ENCODE measurements at places on chromosomes 3 and 15.

- DNase-seq: no peak
Measured at GRCh38 chr15:75185271-75186029, 16.2 kb upstream of the C15orf39 start.

- no peak for DNase-seq
Measured at GRCh38 chr15:41917767-41918430, 24.0 kb upstream of the SPTBN5 start.

- DNase-seq: no peak
Measured at GRCh38 chr15:48796930-48797329, 13.9 kb downstream of the CEP152 start.

DNA sequence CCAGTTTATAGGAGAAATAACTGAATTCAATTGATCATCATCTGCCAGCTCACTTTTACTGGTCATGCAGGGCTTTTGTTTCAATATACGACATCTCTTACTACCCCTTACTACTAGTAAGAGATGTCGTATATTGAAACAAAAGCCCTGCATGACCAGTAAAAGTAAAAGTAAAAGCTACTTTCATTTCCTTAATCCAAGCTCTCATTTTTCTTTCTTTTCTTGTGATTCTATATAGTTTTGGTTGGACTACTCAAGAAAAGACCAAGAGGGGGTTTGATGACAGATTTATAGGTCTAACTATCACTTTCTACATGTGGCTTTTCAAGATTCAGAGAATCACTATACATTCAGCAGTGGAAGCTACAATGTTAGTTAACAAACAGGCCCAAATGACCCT, 1237.3 kb downstream of the ROBO2 start:
- no peak for DNase-seq

GRCh38 chr15:68312701-68313204, 35.2 kb downstream of the FEM1B start:
- no peak for DNase-seq

DNA sequence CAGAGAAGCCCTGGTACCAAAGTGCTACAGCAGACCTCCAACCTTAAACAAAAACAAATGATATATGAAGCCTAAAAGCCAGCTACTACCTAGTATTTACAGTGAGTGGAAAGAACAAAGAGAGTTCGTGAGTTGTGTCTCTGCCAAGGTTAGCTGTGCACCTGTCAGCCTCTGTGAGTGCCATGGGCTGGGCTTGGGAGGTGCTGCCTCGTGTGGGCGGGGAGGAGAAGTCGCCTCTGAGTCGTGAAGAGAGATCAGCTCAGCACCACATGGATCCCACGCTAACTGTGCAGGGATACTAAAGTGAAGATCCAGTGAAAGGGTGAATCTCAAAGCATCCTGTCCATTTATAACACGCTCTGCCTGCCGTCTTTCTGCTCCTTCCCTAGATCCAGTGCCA, 101.9 kb downstream of the CHDH start:
- DNase-seq: no peak

DNA sequence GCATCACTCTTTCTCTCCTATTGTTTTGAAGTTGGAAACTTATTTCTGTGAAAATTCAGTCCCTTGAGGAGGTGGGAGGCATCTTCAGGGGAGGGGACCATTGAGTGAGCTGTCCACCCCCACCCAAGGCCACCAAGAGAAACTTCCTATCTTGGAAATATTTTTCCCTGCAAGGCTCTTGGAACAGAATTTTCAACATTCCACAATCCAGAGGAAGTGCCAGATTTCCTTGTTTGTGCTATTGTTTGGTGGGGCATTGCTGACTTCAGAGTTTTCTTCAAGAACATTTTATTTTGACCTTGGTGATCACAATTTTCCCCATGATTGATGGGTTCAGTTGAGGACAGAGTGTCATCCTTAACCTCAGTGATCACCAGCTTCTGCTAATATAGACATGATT, 12.0 kb downstream of the DNASE1L3 start:
- DNase-seq: no peak

- no peak for DNase-seq
Measured at GRCh38 chr15:81113204-81113657, 20.8 kb upstream of the CFAP161 start.

GRCh38 chr3:155069729-155070128, 10.4 kb upstream of the MME start:
- no peak for DNase-seq

DNA sequence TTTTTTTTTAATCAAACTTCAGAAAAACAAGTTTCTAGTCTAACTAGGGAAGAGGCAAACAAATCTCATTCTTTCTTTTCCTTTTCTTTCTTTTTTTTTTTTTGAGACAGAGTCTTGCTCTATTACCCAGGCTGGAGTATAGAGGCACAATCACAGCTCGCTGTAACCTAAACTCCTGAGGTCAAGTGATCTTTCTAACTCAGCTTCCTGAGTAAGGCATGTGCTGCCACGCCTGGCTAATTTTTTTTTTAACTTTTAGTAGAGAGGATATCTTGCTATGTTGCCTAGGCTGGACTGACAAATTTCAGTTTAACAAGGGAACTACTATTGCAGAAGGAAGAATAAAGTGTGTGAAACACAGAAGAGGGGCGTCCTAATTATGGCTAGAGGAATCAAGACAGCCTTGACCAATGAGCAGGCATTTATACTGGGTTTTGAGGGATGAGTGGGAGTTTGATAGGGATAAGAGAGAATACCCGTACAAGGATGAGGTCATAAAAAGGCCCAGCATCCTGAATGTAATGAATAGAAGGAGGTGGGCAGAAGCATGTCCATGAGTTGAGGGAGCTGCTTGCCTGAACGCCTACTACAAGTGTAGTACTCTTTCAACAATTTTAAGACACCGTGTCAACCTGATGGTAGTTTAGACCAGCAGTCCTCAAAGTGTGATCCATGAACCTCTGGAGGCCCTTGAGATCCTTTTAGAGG, 6.7 kb upstream of the ZFAND6 start:
- DNase-seq: no peak

DNA sequence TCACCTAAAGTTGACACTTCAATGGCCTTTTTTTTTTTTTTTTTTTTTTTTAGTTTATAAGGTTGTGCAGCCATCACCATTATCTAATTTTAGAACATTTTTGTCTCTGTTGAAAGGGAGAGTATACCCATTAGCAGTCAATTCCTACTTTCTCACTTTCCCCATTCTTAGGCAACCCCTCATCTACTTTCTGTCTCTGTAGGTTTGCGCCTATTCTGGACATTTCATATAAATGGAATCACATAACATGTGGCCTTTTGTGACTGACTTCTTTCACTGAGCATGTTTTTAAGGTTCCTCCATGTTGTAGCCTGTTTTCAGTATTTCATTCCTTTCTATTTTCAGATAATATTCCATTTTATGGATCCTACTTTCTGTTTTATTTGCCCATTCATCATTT, 56.3 kb downstream of the BLM start:
- no peak for DNase-seq

GRCh38 chr3:94076055-94076454, 13.2 kb downstream of the NSUN3 start:
- DNase-seq: no peak

DNA sequence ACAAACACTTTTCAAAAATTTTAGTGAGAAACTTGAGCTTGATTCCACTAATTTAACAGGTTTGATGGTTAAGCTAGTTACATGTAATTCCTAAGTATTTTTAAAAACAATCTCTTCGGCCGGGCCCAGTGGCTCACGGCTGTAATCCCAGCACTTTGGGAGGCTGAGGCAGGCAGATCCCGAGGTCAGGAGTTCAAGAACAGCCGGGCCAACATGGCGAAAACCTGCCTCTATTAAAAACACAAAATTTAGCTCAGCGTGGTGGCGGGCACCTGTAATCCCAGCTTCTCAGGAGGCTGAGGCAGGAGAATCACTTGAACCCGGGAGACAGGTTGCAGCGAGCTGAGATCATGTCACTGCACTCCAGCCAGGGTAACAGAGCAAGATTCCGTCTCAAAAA, 25.3 kb downstream of the TRA2B start:
- no peak for DNase-seq

GRCh38 chr3:183158551-183159006, 4.0 kb downstream of the LAMP3 start:
- no peak for DNase-seq

DNA sequence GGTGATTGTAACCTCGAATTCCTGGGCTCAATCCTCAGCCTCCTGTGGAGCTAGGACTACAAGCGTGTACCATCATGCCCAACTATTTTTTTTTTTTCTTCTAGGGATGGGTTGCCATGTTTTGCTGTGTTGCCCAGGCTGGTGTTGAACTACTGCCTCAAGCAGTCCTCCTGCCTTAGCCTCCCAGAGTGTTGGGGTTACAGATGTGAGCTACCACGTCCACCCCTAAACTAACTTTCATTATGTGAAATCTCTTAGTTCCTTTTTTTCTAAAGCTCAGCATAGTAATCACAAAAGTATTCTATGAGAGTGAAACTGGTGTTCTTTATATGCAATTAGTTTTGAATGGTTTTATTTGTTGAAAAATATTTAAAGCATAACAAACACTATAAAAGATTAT, 92.1 kb downstream of the XRN1 start:
- DNase-seq: no peak

GRCh38 chr3:119161240-119161639, 12.2 kb upstream of the UPK1B start:
- no peak for DNase-seq

DNA sequence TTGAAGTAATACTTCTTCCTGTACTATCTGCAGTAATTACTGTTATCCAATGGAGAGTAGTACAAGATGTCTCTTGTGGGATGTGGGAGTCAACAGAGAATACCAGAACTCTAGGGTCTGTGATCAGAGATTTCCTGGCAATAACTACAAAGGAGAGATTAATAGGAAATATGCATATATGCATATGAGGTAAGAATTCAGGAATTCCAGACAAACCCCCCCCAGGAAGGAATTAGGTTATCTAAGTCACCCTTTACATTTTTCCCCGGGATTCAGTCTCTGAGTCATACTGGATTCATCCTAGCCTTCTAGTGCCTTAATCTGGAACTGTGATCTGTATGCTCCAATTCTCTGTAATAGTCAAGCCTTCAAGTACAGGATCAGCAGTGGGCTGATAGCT, 49.4 kb downstream of the GTF2E1 start:
- no peak for DNase-seq

- DNase-seq: no peak
Measured at GRCh38 chr3:61493339-61493738, 68.0 kb upstream of the PTPRG start.

DNA sequence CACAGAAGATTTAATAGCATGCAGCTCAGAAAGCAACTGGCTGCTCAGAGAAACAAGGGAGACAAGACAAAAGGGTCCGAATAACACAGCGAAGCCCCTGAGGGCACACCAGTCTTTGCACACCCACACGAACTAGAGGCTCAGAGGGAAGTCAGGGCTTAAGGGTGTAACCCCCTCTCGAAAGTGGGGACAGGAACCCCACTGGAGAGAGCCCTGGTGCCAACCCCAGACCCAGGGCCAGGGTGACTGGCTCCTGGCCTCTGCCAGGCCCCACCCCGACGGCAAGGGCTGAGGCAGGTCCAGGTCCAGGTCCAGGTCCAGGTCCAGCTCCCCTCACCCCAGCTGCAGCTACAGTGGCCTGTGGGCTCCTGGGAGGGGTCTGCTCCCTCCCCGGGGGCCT, 10.5 kb upstream of the PRR23E start:
- DNase-seq: no peak

GRCh38 chr3:13092621-13093617, 19.7 kb upstream of the IQSEC1 start:
- DNase-seq: no peak

DNA sequence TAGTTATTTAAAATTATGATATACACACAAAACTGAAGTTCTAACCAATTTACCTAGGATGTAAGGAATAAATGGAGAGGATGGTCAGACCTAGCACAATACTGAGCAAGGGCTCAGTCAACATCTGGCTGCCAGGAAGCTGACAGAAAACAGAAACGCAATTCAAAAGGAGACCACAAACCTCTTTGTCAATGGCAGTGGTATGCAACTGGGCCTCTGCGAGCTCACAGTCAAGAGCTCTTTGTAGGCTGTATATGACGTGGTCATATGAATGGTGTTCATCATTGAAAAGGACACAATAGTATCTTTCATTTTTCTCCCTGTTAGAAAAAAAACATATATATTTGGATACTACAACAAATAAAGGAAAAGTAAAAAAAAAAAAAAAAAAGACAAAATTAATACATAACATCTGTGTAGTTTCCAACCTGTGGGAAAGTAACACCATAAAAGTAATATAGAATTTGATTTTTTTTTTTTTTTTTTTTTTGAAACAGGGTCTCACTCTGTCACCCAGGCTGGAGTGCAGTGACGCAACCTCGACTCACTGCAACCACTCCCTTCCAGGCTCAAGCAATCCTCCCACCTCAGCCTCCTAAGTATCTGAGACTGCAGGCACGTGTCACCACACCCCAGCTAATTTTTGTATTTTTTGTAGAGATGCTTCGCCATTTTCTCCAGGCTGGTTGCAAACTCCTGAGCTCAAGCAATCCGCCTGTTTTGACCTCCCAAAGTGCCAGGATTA, 37.9 kb downstream of the UBR1 start:
- DNase-seq: no peak

DNA sequence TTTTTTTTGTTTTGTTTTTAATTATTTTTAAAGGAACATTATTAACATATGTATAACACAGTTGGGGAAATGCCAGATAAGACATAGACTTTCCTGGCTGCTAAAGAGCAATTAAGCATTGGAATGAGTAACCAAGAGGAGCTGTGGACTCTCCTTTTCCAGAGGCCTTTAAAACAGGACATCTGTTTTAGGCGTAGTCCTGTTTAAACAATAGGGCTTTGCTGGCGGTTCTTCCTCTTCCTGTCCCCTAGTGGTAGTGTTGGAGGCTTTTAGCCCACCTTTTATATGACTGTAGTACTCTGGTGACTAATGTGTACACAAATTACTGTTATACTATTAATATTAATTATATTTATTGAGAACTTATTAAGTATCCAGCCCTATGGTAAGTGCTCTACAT, 81.9 kb downstream of the PPARG start:
- no peak for DNase-seq

DNA sequence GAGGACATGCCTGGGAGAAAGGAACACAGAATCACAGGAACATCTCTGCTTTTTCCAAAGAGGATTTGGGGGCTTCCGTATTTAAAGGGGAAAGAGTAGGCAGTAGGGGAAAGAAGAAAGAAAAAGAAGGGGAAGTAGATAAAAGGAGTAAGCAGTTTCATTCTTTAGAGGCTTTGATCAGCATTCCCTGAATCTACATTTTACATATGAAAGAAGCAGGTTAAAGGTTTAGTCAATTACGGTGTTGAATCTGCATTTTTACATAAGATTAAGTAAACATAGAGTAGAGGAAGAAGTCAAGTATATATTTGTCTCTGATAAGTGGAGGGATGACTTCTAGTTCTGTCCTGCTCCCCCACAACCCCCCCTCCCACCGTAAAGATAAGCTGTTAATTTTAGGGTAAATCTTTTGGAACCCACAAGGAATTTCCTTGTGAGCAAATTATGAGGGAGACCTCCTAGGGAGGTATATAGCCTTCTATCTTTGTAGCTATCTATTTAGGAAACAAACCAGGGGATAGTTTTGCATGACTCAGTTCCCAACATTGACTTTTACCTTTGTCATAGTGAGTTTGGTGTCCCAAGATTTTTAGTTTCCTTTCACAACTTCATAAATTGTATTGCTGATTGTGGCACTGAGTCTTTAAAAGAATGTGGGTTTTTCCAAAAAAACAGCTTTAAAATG, 8.7 kb upstream of the P2RY12 start:
- no peak for DNase-seq

GRCh38 chr15:37199545-37199944, 99.2 kb upstream of the MEIS2 start:
- DNase-seq: no peak

GRCh38 chr3:38496131-38496910, at the start of gene EXOG:
TSS of gene EXOG (plus strand) at chr3:38496340. CDS start at chr3:38496368, 28 bp downstream.
- DNase-seq: peak; percentile 92

- no peak for DNase-seq
Measured at GRCh38 chr3:94293793-94294195, 230.9 kb downstream of the NSUN3 start.
